ENCODE measurements at places on chromosomes 7 and 10.
A peak's percentile ranks its signal among the peaks of the same experiment; 100 is the strongest.

- DNase-seq = no peak
Observed at GRCh38 chr10:16673443-16673842, 143.8 kb downstream of the RSU1 start.

GRCh38 chr7:1738511-1738910 lies 68.4 kb downstream of the ELFN1 start:
- DNase-seq = no peak

DNA sequence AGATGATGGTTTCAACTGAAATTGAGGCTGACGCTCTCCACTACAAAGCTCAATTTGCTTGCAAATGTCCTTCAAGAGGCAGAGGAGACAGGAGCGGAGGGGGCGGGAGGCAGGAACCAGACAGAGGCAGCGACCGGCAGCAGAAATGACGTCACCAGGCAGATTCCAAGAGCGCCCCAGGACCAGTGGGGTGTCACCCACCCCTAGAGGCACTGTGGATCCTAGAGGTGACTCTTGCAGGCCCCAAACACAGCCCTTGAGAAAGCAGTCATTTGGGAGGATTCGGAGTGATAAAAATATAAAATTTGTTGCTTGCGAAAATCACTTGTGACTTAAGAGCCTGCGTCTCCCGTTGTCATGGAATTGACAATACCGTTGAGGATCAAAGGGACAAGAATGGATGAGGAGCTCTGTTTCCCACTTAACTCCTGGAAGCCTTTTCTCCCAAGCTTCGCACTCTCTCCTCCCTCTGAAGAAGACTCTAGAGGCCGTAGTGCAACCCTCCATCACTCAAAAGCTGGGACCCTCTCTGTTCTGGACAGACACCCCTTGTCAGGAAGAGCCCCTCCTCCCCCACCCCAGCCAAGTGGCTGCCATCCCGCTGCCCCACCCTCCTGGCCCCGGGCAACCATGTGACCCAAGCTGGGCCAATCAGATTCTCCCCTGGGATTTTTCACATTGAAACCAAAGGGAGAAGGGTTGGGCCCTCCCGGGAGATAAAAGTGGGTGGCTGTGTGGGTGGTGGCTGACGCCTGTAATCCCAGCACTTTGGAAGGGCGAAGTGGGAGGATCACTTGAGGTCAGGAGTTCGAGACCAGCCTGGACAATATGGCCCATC lies 16.3 kb upstream of the SLC29A4 start:
- no peak for DNase-seq

- DNase-seq = no peak
Observed at GRCh38 chr7:132255115-132255797, 321.0 kb downstream of the PLXNA4 start.

GRCh38 chr10:14578060-14578952 lies 196.4 kb downstream of the FAM107B start:
- DNase-seq = no peak

GRCh38 chr7:29282819-29283414 lies 88.3 kb downstream of the CHN2 start:
- DNase-seq = peak; percentile 44
